ENCODE measurements at places on chromosomes 13 and 19. TPM values are rescaled to one million over a fixed set of nuclear protein-coding genes. Genes with fewer than 3 reads are reported as not detected.

ZNF230 gene
- 2.3 TPM for total RNA-seq

PSG4 gene
- 5.7 TPM for total RNA-seq

CATSPERD gene
- not detected for total RNA-seq

TEX101 gene
- total RNA-seq = not detected

All from foreskin keratinocyte (primary cell).